ENCODE measurements at places on chromosomes 16 and 17.
A peak's percentile ranks its signal among the peaks of the same experiment; 100 is the strongest.

DNA sequence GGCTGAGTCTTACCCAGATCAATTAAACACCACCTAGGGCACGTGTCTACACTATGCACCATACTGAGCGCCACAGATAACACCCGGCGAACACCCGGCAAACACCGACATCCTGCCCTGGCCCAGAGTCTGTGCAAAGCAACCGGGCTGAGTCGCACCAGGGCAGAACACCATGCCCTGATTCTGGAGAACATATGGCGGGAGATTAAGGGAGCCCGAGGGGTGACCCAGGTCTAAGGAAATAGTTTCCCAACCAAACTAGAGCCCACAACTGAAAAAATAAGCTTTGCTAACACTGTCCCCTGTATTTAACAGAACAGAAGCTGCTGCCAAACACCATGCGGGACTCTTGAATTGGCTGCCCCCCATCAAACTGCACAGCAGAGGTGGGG, 22.1 kb downstream of the MYO18A start:
- DNase-seq = no peak
- peaks cover 55% of the 10 kb centered on the region for H3K4me1 ChIP-seq
- no peak overlapping the region for H3K4me3 ChIP-seq
- peaks cover 6% of the 10 kb centered on the region for H3K36me3 ChIP-seq
- no peak overlapping the region for H3K27ac ChIP-seq

- H3K36me3 ChIP-seq = peaks cover 8% of the 10 kb centered on the region
- H3K4me1 ChIP-seq = peaks cover 7% of the 10 kb centered on the region
- peak within 1 kb of the TSS; percentile 85 for H3K27ac ChIP-seq
- peak within 1 kb of the TSS; percentile 93 for H3K4me3 ChIP-seq
- H3K27me3 ChIP-seq = peaks cover 3% of the 10 kb centered on the region
These were observed at the start of gene FOXK2 for GRCh38 chr17:82518826-82519810. FOXK2 (plus strand) TSS chr17:82519732; CDS start chr17:82519889, 157 bp downstream.

DNA sequence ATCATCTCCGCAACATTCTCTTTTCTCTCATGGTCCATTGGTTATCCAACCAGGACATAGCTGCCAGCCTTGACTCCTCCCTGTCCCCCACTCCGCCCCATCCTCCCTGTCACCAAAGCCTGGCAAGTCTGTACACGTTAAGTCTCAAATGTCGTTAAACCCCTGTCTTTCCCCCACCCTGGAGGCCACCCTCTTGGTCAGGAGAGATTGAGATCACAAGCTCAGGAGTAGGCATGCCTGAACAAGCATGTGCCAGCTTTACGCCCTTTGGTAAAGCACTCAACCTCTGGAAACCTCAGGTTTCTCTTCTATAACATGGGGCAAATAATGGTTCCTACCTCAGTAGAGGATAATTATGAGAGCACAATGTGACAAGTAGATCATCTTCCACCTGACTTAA, 38.1 kb upstream of the CCL1 start:
- H3K27me3 ChIP-seq = peaks cover 4% of the 10 kb centered on the region
- peaks cover 7% of the 10 kb centered on the region for H3K4me1 ChIP-seq

DNA sequence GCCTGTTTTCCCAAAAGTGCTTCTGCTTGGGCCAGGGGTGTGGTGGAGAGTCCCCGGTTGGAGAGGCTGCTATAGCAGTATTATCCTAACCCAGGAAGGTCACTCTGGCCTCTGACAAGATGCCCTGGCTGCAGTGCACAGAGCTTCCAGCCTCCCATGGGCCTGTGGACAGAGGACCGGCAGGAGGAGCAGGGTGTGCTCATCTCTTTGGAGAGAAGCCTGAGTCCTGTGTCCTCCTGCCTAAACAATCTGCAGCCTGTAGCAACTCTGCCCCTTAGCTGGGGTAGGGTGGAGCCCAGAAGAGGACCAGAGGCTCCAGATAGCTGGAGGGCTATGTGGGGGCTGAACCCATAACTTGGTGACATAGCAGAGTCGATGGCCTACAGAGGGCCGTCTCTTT, 78.0 kb downstream of the MPRIP start:
- H3K27ac ChIP-seq = peak overlapping the region; percentile 91
- peaks cover 62% of the 10 kb centered on the region for H3K4me1 ChIP-seq
- H3K27me3 ChIP-seq = peaks cover 18% of the 10 kb centered on the region

GRCh38 chr17:75813081-75814020, 28.7 kb downstream of the UNK start:
- peak overlapping the region; percentile 30 for H3K4me3 ChIP-seq
- H3K27me3 ChIP-seq = peaks cover 6% of the 10 kb centered on the region
- peak overlapping the region; percentile 59 for H3K27ac ChIP-seq
- H3K4me1 ChIP-seq = peaks cover 25% of the 10 kb centered on the region
- H3K36me3 ChIP-seq = no peaks in the 10 kb centered on the region

DNA sequence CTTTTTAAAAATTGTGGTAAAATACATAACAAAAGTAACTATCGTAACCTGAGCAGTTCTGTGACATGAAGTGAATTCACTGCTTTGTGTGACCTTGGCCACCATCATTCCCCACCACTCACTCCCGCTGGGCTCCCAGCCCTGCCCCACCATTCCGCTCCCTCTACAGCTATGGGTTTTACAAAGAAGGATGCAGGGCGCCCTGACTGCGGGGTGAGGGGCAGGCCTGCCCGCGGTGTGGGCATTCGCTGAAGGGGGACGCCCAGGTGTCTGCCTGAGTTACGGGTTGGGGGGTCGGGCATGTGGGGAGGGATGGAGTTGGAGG, at the start of gene CEMP1:
CEMP1 (minus strand) TSS at position 38 of the 325 bp plus-strand sequence. CDS start 335 bp downstream, outside the sequence.
- H3K36me3 ChIP-seq = no peaks in the 10 kb centered on the region
- peak within 1 kb of the TSS; percentile 52 for H3K27ac ChIP-seq
- H3K4me3 ChIP-seq = peak within 1 kb of the TSS; percentile 93
- H3K27me3 ChIP-seq = peaks cover 12% of the 10 kb centered on the region

GRCh38 chr17:40105861-40106759, 5.7 kb upstream of the NR1D1 start:
- H3K4me3 ChIP-seq = no peak overlapping the region
- DNase-seq = no peak
- H3K27ac ChIP-seq = no peak overlapping the region
- H3K4me1 ChIP-seq = peaks cover 22% of the 10 kb centered on the region
- H3K36me3 ChIP-seq = no peaks in the 10 kb centered on the region
- peaks cover 8% of the 10 kb centered on the region for H3K27me3 ChIP-seq

DNA sequence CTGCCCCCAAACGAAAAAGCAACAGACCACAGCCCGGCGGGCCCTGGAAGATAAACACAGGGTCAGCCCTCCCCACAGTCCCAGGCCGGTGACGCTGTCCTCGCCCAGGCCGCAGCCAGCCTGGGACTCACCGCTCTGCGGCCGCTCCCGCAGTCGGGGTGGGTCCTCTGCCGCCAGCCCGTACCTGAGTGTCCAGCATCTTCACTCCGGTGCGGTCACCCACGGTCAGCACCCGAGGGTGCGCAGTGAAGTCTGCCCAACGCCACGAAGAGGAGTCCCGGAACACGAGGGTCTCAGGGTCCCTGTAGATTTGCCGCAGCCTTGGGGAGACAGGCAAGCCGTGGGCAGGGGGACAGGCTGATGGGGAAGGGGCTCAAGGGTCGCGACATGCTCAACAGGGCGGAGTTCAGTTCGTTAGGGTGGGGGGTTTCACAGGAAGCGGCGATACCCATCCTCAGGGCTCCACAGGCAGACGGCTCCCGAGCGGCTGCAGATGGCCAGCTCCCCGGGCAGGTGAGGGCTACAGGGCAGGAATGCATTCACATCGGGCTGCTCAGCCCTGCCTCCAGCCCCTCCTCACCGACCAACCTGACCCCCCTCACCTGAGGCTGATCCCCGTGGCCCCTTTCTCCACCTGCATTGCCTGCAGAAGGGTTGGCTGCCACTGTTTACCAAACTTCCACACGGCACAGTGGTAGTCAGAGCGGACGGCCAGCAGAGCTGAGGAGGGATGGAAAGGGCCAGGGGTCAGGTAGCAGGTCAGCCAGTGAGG, 5.5 kb downstream of the TAF1C start:
- no peaks in the 10 kb centered on the region for H3K36me3 ChIP-seq
- H3K27me3 ChIP-seq = no peaks in the 10 kb centered on the region
- no peak overlapping the region for H3K27ac ChIP-seq
- DNase-seq = no peak
- H3K4me1 ChIP-seq = peaks cover 11% of the 10 kb centered on the region
- H3K4me3 ChIP-seq = no peak overlapping the region

DNA sequence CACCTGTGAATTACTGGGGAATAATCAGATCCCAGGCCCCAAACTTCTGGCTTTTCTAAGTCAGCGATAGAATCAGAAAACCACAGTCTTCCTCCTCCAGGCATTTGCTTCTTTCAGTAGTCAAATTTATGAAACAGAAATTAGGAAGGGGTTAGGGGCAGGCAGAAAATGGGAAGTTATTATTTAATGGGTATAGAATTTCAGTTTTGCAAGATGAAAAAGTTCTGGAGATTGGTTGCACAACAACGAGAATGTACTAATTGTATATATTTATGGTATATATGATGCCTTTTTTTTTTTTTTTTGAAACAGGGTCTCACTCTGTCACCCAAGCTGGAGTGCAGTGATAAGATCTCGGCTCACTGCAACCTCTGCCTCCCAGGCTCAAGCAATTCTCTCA, 23.5 kb downstream of the ORC6 start:
- no peaks in the 10 kb centered on the region for H3K36me3 ChIP-seq
- no peak overlapping the region for H3K4me3 ChIP-seq
- no peaks in the 10 kb centered on the region for H3K4me1 ChIP-seq
- peaks cover 4% of the 10 kb centered on the region for H3K27me3 ChIP-seq
- no peak for DNase-seq
- no peak overlapping the region for H3K27ac ChIP-seq

DNA sequence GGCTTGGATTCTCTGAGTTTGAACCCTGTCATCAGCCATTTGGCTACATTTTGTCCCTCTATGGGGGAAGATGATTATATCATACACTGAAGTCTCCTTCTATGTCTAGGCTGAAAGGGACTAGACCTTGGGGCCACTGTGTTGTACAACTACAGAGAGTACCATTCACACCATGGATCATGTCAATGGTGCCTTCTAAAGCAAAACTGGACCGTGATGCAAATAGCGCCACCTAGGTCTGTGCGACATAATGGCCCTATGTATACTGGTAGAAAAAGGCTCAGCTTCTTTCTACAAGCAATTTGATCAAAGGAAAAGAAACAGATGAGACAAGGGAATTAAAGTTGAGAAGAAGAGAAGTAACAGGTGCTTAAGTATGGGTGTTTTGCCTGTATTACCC, 100.7 kb downstream of the LYRM1 start:
- no peaks in the 10 kb centered on the region for H3K36me3 ChIP-seq
- no peaks in the 10 kb centered on the region for H3K4me1 ChIP-seq
- no peak overlapping the region for H3K27ac ChIP-seq
- H3K27me3 ChIP-seq = no peaks in the 10 kb centered on the region
- DNase-seq = peak; percentile 25

DNA sequence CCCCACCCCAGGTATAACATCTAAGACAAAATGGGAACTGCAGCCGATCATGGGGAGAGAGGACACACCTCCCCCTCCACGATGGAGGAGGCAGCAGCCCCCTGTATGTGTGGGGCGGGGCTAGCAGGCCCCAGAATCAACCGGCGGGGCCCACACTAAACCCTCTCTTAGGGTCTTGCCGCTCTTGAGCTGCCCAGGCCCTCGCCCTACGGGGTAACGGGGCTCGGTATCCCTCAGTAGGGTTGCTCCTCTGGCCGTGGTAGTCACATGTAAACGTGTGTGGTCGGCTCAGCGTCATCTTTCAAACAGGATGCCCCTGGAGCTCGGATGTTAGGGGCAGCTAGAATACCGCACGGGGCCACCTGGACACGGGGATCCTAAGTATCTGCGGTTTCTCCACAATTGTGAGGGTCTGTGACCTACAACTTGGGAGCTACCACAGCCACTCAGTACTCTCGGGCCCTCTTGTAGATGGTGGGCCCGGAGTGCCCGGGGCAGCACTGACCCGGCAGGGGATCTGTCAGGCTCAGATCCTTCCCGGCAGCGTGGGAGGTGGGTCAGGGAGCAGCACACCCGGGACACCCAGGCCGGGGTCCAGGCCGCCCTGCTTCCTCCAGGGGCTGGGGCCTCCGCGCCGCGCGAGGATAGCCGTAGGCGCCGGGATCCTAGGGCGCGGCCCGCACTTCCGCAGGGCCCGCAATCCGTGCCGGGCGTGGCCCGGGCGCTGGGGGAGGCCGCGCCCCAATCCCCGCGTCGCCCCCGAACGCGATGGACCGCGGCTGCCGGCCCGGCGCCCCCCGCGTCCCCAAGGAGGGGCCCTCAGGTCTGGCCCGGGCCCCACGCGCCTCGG, 781 bp downstream of the ARHGDIA start:
- H3K27me3 ChIP-seq = peaks cover 6% of the 10 kb centered on the region
- peak overlapping the region; percentile 88 for H3K27ac ChIP-seq
- H3K36me3 ChIP-seq = no peaks in the 10 kb centered on the region
- no peak for DNase-seq

- no peak overlapping the region for H3K4me3 ChIP-seq
- no peak for DNase-seq
- H3K4me1 ChIP-seq = peaks cover 26% of the 10 kb centered on the region
- H3K36me3 ChIP-seq = no peaks in the 10 kb centered on the region
These were observed 12.4 kb upstream of the KCNG4 start for GRCh38 chr16:84252184-84252583.

DNA sequence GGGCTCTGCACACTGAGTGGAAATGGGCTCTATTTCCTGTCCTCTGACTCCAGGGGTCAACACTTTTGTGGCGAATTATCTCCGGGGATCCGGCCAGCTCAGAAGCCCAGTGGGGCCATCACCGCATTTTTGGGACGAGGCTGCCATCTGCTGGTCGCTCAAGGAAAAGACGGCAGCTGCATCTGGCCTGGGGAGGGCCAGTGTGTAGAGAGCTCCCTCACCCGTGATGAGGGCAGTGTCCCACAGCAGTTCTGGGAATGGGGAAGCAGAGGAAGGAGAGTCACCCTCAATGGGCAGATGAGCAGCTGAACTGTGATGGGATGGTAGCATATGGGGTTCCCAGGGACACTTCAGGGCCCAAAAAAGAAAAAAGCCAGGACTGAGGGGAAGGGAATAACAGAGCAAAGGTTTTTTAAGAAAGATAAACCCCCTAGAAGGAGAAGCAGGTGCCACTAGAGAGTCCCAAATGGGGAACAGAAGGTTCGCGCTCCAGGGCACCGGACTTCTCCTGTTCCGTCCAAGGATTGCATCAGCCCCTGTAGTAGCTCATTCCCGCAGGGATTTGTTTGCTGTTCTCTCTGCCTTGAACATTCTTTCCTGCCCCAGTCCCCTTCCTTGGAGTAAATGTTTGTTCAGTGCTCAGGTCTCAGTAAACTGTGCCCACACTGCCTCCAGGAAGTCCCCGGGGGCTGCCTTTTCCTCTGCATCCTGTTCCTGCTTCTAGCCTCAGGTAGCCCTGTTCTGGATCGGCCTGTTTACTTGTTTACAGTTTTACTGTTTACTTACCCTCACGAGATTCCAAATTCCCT, 9.3 kb upstream of the ABCC12 start:
- H3K27me3 ChIP-seq = peaks cover 5% of the 10 kb centered on the region
- DNase-seq = peak; percentile 82
- H3K36me3 ChIP-seq = no peaks in the 10 kb centered on the region
- peaks cover 23% of the 10 kb centered on the region for H3K4me1 ChIP-seq
- H3K27ac ChIP-seq = peak overlapping the region; percentile 87
- H3K4me3 ChIP-seq = peak overlapping the region; percentile 63

Measured in glutamatergic neuron (in vitro differentiated cells).